8988T (cell line): ENCODE measurements at places on chromosomes 7 and 10.

DNA sequence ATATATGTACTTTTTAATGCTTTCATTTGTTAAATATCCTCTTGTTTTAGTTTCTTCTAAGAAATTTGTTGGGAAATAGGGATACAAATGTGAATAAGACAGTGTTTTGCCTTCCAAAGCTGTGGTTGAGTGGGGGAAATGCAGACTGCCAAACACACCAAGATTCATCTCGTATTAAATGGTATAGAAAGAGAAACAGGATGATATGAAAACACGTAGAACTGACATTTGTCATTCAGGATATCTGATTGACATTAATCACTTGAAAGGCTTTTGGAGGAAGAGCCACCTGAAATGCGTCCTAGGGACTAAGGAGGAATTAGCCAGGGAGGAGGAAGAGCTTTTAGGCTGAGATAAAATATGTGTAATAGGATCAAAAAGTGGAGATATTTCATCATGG, 287.4 kb upstream of the SEMA3C start:
- DNase-seq = no peak

- DNase-seq = no peak
Observed at GRCh38 chr10:101403161-101403560, 49.2 kb downstream of the BTRC start.

DNA sequence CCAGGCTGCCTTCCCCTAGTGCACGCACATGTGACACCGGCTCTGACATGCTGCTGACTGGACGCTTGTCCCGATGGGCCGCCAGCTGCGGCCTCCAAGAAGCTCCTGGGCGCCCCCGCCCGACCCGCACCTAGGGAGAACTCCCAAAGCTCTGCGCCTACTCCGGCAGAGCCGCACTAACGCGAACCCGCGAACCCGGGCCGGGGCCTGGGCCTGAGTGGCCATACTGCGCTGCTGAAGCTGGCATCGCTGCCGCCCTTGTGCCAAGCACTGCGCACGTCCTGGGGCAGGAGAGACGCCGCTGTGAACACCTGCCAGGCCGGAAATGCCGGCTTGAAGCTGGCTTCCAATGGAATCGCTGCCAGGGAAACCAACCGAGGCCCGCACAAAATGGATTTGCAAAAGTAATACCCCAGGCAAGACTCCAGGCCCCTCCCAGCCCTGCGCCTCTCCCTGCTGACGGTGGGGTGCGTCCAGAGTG, 85.1 kb downstream of the WASHC2A start:
- no peak for DNase-seq

DNA sequence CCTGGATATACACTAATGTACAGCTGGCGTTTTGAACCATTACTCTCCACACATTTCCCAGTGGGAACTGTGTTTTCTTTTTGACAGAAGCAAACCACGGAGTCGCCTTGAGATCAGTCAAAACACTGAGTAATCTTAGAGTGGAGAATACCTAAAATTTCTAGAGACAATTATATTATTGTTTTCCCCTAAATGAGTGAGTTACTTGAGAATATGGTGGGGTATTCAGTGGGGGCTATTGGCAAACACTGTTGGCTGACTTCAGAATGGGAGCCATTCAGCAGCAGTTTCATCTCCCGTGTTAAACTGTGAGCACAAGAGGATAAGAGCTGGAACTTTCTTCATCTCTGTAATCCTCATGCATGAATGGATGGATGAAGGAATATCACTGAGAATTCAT, 6.2 kb downstream of the IL2RA start:
- DNase-seq = no peak

DNA sequence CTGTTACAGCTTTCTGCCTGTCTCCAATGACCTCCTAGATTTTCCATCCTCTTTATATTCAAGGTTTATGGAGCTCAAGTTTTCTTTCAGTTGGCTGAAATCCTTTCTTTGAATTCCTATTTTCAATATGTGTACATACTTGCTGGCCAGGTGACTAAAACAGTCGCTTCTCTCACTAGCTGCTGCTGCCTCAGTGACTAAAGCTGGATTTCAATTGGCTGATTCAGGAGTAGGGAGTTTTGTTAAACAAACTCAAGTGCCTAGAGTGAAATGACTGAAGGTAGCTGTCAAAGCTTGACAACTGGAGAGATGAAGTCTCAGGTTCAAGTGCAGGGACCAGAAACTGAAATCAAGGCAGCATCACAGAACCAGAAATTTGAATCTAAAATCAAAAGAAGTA, 6.7 kb upstream of the POLR1F start:
- DNase-seq = no peak

- DNase-seq = no peak
Observed at GRCh38 chr10:75955973-75956502, 524.6 kb downstream of the LRMDA start.

- DNase-seq = no peak
Observed at GRCh38 chr7:130649004-130649790, 19.4 kb downstream of the COPG2 start.

DNA sequence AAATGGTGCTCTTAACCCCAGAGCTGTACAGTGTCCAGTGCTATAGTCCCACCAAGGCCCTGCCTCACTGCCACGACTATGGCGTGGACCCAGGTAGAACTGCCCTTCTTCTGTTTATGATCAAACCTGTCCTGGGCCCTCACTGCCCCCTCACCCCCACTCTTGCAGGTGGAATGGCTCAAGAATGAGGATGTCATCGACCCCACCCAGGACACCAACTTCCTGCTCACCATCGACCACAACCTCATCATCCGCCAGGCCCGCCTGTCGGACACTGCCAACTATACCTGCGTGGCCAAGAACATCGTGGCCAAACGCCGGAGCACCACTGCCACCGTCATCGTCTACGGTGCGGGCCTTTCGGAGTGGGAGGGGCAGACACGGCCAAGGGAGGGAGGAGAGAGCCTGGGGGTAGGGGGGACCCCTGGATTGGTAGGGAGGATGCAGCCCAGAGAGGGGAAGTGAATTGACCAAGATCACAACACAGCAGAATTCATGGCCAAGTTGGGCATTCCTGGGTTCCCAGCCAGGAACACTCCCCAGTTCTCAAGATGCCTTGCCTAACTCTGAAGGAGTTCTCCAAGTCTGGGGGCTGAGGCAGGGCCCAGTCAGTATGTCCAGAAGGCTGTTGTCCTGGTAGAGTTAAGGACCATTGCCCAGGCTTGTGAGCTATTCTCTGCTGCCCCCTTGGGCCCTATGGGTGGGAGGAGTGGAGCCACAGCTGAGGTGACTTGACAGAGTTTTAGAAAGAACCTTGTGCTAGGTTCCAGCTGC, 32.4 kb upstream of the SLC29A3 start:
- DNase-seq = no peak

GRCh38 chr10:31622978-31623377, 304.0 kb downstream of the ZEB1 start:
- DNase-seq = no peak

DNA sequence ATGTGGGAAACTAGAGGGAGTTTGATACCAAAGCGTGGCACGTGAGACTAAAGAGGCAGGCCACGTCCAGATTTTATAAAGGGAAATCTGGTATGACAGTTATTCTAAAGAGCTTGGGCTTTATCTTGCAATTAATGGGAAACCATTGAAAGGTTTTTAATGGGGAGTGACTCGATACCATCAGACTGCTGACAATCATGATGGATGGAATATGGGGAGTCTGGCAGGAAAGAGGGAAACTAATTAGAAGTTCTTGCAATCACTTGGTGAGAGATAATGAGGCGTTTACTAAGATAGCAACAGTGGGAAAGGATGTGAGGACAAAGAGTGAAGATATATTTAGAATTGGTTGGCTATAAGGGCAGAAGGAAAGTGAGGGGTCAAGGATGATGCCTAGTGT, 94.0 kb downstream of the MBL2 start:
- DNase-seq = no peak

- DNase-seq = no peak
Observed at GRCh38 chr7:121187222-121187621, 141.6 kb upstream of the WNT16 start.

- no peak for DNase-seq
Observed at GRCh38 chr7:17665029-17665428, 275.3 kb downstream of the SNX13 start.

- DNase-seq = no peak
Observed at GRCh38 chr10:59517996-59518395, 155.6 kb upstream of the FAM13C start.

GRCh38 chr10:79224992-79225391, 122.3 kb upstream of the PPIF start:
- DNase-seq = no peak
